Peyer's patch (tissue), 4 donors: ENCODE measurements at places on chromosomes 3 and 15. TPM values are rescaled to one million over a fixed set of nuclear protein-coding genes. Genes with fewer than 3 reads are reported as not detected.

GRCh38 chr3:108209579-108209978, 12.6 kb downstream of the IFT57 start:
- H3K27ac ChIP-seq: no peak overlapping the region
- DNase-seq: no peak
- H3K4me3 ChIP-seq: no peak overlapping the region

DNA sequence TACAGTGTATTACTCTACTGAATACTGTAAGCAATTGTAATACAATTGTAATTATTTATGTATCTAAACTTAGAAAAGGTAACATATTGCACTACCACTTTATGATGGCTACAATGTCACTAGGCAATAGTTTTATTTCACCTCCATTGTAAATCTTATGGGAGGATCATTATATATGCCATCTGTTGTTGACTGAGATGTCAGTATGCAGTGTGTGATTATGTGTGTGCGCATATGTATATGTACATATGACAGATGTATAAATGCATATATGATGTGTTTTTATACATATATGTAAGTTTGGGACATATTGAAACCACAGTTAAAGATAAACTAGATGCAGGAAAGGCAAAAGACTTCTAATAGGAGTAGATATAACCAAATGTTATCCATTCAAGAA, 8.5 kb downstream of the IGSF10 start:
- H3K27ac ChIP-seq: no peak overlapping the region
- no peaks in the 10 kb centered on the region for H3K4me1 ChIP-seq
- no peaks in the 10 kb centered on the region for H3K36me3 ChIP-seq
- H3K4me3 ChIP-seq: no peak overlapping the region
- H3K27me3 ChIP-seq: no peaks in the 10 kb centered on the region

GRCh38 chr3:11461226-11461625, 182.5 kb downstream of the VGLL4 start:
- no peaks in the 10 kb centered on the region for H3K4me1 ChIP-seq
- no peak overlapping the region for H3K4me3 ChIP-seq
- no peaks in the 10 kb centered on the region for H3K36me3 ChIP-seq
- DNase-seq: no peak

DNA sequence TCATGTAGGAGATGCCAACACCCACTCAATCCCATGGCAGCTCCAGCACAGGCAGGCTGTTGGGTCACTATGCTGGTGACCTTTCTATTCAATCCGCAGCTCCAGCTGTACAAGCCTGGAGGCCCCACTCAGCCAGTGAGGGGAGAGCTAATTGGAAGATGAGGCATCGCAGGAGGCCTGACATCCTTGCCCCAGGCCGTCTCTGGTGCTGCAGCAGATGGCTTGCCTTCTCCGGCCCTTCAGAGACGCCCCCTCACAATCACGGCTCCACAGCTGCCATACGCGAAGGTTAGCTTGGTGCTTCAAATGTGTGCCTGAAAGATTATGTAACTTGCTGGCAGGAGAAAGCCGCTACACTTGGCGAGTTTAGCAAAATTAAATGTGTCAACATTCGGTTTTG, 104.2 kb upstream of the CLSTN2 start:
- no peaks in the 10 kb centered on the region for H3K4me1 ChIP-seq
- DNase-seq: no peak
- no peaks in the 10 kb centered on the region for H3K36me3 ChIP-seq
- no peak overlapping the region for H3K4me3 ChIP-seq
- H3K27me3 ChIP-seq: no peaks in the 10 kb centered on the region
- H3K27ac ChIP-seq: no peak overlapping the region

DNA sequence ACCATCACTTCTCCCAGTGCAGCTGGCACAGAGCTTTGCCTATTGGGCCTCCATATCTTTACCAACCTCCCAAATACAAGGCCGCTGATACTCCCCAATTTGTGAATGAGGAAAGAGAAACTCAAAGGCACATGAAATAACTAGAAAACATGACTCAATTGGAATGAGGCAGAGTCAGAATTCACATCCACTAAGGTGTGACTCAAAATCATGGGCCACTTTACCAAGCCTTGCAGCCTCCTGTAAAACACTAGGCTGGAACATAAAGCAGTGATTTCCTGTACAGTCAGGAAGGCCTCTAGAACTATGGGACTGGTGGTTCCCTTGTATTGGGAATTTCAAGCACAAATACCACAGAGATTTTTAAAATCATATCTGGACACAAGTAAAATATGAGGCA, 128.6 kb downstream of the DCLK3 start:
- no peak for DNase-seq
- no peaks in the 10 kb centered on the region for H3K4me1 ChIP-seq
- no peak overlapping the region for H3K27ac ChIP-seq
- no peaks in the 10 kb centered on the region for H3K27me3 ChIP-seq
- no peaks in the 10 kb centered on the region for H3K36me3 ChIP-seq

DNA sequence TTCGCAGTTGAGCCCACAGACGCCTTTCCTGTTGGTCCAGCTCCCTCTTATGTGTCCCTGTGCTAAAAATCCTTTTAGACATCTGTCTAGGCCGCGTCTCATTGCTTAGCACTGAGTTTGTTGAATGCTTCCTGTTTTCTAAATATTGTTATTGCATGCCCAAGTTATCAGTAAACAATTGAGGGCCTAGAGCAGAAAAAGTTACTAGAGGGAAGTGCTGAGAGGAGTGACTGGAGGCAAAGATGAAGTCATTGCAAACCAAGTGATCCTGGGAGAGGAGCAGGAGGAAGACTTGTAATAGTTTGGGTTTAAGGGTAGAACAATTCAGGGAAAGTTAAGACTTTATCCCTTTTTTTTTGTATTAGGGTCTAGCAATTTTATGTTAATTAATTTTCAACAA, 88.1 kb downstream of the DCUN1D1 start:
- no peak for DNase-seq
- no peak overlapping the region for H3K27ac ChIP-seq
- no peaks in the 10 kb centered on the region for H3K36me3 ChIP-seq
- H3K27me3 ChIP-seq: no peaks in the 10 kb centered on the region
- H3K4me1 ChIP-seq: no peaks in the 10 kb centered on the region

DNA sequence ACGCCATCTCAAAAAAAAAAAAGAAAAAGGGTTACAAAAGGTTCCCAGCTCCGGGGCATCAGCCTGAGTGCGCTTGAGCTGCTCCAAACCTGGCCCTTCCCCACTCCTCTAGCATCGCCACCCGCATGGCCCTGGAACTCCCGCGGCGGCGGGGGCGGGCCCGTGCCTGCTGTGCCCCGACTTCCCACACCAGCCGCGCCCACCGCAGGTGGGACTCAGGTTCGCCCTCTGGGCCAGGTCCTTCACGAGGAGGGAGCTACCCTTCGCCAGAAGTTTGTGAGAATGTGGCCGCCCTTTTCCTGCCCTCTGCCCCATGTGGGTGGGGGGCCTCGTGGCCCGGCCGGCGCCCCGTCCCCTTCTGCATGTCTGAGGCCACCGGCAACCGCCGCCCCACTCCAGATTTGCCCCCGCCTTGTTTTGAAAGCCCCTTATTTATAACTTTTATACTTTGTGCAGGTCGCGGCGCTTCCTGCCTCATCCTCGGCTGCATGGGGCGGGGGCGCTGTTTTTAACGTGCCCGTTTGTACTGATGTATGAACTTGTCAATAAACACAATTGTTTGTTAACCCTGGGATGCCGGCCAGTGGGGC, 507 bp upstream of the JMJD7 start:
- no peak overlapping the region for H3K27ac ChIP-seq
- H3K4me3 ChIP-seq: peak overlapping the region; percentile 83
- no peaks in the 10 kb centered on the region for H3K36me3 ChIP-seq
- peak; percentile 29 for DNase-seq
- H3K27me3 ChIP-seq: no peaks in the 10 kb centered on the region

DNA sequence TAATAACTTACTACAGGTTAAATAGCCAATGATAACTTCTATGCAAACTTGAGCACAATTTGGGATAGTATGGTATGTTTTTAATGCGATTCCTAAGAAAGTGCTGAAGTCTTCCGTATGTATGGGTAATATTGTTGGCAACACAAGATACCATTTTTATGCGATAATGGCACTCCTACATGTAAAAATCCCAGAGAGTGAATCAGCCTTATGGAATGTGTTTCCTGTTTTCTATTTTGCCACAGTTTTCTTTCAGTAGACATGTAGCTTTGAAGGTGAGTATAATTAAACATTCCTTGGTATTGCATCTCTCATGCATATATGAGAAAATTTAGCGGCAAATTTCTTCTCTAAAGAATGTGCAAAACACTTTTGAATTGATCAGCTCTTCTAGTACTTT, 396.8 kb upstream of the AZI2 start:
- no peaks in the 10 kb centered on the region for H3K36me3 ChIP-seq
- no peaks in the 10 kb centered on the region for H3K27me3 ChIP-seq
- H3K4me3 ChIP-seq: no peak overlapping the region
- no peak for DNase-seq
- H3K4me1 ChIP-seq: no peaks in the 10 kb centered on the region

GRCh38 chr15:62253294-62253693, 88.2 kb upstream of the C2CD4B start:
- no peak overlapping the region for H3K27ac ChIP-seq
- no peak overlapping the region for H3K4me3 ChIP-seq
- no peaks in the 10 kb centered on the region for H3K27me3 ChIP-seq
- no peaks in the 10 kb centered on the region for H3K4me1 ChIP-seq
- H3K36me3 ChIP-seq: no peaks in the 10 kb centered on the region

DNA sequence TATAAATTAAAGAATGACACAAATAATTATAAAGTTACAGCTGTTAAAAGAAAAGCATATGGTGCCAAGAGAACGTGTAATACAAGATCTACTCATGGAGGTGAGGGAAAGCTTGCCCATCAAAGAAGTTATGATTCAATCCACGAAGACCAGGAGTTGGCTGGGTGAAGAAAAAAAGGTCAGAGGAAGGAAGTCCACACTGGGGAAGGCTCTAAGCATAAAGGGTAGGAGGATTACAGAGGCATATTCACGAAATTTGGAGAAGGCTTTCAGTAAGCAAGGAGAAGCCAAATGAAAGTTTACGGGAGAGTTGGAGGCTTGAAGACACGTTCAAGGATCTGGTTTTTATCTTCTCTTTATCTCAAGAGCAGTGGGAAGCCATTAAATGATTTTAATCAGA, 1.8 kb upstream of the TGFBR2 start:
- H3K4me1 ChIP-seq: peaks cover 15% of the 10 kb centered on the region
- peak overlapping the region; percentile 100 for H3K27ac ChIP-seq
- H3K4me3 ChIP-seq: no peak overlapping the region
- no peaks in the 10 kb centered on the region for H3K36me3 ChIP-seq

- no peaks in the 10 kb centered on the region for H3K36me3 ChIP-seq
- H3K4me3 ChIP-seq: peak overlapping the region; percentile 44
- no peaks in the 10 kb centered on the region for H3K4me1 ChIP-seq
- no peak for DNase-seq
- H3K27ac ChIP-seq: peak overlapping the region; percentile 73
Measured at GRCh38 chr15:98866511-98866910, 141.1 kb downstream of the PGPEP1L start.

The ZMYND10 gene
- total RNA-seq: 0.38 TPM

The IL17RB gene
- 18.2 TPM for total RNA-seq

The HRH1 gene
- 7.4 TPM for total RNA-seq

The LDHAL6B gene
- total RNA-seq: not detected

The CLPX gene
- 61.9 TPM for total RNA-seq

The ATP13A5 gene
- not detected for total RNA-seq

The DISP2 gene
- 1.7 TPM for total RNA-seq

The SELENOS gene
- 96.2 TPM for total RNA-seq

The TMC3 gene
- not detected for total RNA-seq

The IQCB1 gene
- total RNA-seq: 22.8 TPM
